C1 segment of cervical spinal cord (tissue), 14 donors: ENCODE measurements at places on chromosomes 2 and 18.

GRCh38 chr2:239103125-239104098 lies 255.5 kb downstream of the TWIST2 start:
- no peak for DNase-seq

DNA sequence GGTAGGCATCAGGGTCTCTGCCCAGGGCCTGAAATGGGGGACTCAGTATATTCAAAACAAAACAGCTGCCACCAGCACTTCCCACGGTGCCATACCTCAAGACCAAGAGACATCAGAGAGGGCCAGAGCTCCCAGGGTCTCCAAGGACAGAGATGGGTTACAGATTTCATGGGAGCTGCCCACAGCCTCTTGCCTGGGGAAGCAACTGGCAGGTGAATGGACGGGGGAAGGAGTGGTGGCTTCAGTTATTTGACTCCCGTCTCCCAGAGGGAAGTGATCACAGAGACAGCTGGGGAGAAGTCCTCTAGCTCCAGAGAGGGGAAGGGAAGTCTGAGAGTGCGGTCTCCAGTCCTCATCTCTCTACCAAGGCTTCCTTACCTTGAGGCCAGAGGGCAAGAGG lies 15.8 kb upstream of the SFXN5 start:
- DNase-seq: no peak

- no peak for DNase-seq
These were observed 141.8 kb downstream of the GRB14 start for GRCh38 chr2:164479460-164479859.

- peak; percentile 89 for DNase-seq
These were observed 364.8 kb upstream of the GALNT5 start for GRCh38 chr2:156892467-156893281.

- DNase-seq: no peak
These were observed 106.5 kb downstream of the APOB start for GRCh38 chr2:20937353-20937752.

DNA sequence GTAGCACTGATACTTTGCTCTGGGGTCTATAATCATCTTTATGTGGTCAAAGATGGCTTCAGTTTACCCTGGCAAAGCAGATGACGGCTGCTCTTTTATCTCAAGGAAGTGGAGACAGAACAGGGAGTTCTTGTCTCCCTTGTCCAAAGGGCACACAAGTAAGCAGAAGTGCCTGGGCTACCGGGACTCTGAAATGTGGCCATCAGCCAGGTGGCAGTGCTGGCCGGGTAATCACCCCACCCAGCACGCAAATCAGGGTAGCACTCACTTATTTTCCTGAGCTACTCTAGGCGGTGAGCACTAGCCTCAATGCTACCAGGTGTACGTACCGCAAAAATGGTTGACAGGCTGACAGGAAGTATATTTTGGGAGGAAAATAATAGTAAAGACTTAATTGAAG lies 119.7 kb upstream of the ETAA1 start:
- DNase-seq: no peak
